ENCODE measurements at places on chromosomes 4 and X. TPM values are rescaled to one million over a fixed set of nuclear protein-coding genes. Genes with fewer than 3 reads are reported as not detected.

Gene SPANXN4
- total RNA-seq = not detected

Gene ALB
- not detected for total RNA-seq

Gene PRKG2
- 0.23 TPM for total RNA-seq

Gene FAM156B
- total RNA-seq = 16.5 TPM

Gene GAGE10
- not detected for total RNA-seq

- no peak for DNase-seq
- no peaks in the 10 kb centered on the region for H3K27me3 ChIP-seq
- no peak overlapping the region for H3K27ac ChIP-seq
- H3K36me3 ChIP-seq = no peaks in the 10 kb centered on the region
Measured at GRCh38 chr4:177171588-177171987, 138.1 kb upstream of the NEIL3 start.

- H3K27me3 ChIP-seq = peaks cover 58% of the 10 kb centered on the region
- H3K4me1 ChIP-seq = peaks cover 6% of the 10 kb centered on the region
- H3K27ac ChIP-seq = peak overlapping the region; percentile 92
- DNase-seq = peak; percentile 82
Measured at GRCh38 chrX:120244735-120245498, 5.7 kb upstream of the ZBTB33 start.

DNA sequence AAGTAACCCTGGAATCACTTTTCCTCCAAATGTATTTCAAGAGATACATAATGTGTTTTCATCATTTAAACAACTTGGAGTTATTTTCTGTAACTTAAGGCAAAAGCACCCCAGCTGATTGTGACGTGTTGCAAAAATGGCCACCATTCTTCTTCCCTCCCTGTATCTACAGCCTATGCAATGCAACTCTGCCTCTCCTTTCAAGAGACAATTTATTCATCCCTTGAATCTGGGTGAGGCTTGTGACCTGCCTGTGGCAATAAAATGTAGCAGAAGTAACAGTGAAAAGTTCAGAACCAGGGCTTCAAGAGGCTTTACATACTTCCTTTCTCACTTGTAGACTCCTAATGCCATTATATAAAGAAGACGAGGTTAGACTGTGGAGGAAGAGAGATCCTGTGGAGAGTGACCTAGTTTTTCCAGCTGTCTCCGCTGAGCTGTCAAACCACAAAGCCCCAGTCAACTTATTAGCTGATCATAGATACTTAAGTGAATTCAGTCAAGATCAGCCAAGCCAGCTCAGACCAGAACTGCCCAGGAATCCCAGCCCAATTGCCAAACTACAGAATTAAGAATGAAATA is 81.0 kb upstream of the KLF3 start:
- H3K4me1 ChIP-seq = no peaks in the 10 kb centered on the region
- H3K36me3 ChIP-seq = no peaks in the 10 kb centered on the region
- H3K27ac ChIP-seq = no peak overlapping the region
- no peak for DNase-seq
- no peaks in the 10 kb centered on the region for H3K27me3 ChIP-seq

- H3K27ac ChIP-seq = no peak overlapping the region
- H3K4me1 ChIP-seq = peaks cover 14% of the 10 kb centered on the region
- no peak for DNase-seq
- H3K27me3 ChIP-seq = no peaks in the 10 kb centered on the region
Measured at GRCh38 chr4:86542319-86543027, 51.6 kb upstream of the PTPN13 start.

DNA sequence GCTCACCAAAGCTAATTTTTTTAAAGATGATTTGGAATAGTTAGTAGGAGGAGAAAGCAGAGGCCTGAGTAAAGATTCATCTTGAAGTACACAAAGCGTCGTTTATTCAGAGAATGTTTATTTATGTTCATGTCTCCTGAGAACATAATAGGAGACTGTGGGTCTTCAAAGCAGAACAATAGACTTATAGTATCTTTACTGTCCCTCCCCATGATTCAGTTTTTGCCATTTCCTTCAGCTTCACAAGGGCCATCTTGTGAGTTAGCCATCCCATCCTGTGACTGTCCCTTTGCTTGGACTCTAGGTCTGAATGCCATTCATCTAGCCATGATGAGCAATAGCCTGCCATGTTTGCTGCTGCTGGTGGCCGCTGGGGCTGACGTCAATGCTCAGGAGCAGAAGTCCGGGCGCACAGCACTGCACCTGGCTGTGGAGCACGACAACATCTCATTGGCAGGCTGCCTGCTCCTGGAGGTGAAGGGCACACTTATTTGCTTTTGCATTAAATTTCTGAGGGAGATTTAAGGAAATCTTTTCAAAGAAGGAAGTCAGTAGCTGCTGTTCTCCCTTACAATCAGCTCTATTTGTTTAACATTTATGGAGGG is 105.8 kb downstream of the NFKB1 start:
- H3K4me1 ChIP-seq = peaks cover 1% of the 10 kb centered on the region
- H3K27ac ChIP-seq = no peak overlapping the region

DNA sequence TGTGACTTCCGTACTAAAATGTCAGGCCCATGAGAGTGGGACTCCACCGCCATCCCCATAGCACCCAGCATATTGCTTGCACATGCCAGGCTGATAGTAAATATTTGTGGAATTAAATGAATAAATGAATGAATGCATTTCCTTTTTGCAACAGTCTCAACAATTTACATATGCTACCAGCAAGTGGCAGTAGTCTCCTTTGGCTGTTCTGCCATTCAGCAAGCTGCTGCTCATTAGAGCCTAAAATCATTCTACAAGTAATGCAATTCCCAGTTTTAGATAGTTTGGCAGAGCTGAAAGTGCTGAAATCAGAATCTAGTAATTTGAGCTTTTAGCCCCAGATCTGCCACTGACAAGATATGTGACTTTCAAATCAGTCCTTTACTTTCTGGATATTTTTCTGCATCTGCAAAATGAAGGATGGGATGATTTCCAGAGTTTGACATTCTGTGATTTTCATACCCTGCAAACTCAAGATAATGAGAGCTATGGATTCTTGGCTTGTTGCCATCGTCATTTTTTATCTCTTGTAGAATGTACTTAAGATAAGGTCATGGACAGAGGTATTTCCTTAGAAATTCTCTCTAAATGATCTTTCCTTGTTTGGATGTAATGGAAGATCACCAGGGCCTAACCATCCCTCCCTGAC is 35.7 kb upstream of the INTS6L start:
- peaks cover 22% of the 10 kb centered on the region for H3K27me3 ChIP-seq
- no peaks in the 10 kb centered on the region for H3K4me1 ChIP-seq
- H3K4me3 ChIP-seq = no peak overlapping the region
- H3K27ac ChIP-seq = no peak overlapping the region
- H3K36me3 ChIP-seq = no peaks in the 10 kb centered on the region

- peaks cover 34% of the 10 kb centered on the region for H3K27me3 ChIP-seq
- H3K27ac ChIP-seq = no peak overlapping the region
- H3K4me3 ChIP-seq = no peak overlapping the region
- peak; percentile 19 for DNase-seq
- no peaks in the 10 kb centered on the region for H3K36me3 ChIP-seq
Measured at GRCh38 chrX:134601240-134601765, 57.0 kb downstream of the PLAC1 start.
